ENCODE measurements at places on chromosomes 5 and 9. TPM values are rescaled to one million over a fixed set of nuclear protein-coding genes. Genes with fewer than 3 reads are reported as not detected.

DNA sequence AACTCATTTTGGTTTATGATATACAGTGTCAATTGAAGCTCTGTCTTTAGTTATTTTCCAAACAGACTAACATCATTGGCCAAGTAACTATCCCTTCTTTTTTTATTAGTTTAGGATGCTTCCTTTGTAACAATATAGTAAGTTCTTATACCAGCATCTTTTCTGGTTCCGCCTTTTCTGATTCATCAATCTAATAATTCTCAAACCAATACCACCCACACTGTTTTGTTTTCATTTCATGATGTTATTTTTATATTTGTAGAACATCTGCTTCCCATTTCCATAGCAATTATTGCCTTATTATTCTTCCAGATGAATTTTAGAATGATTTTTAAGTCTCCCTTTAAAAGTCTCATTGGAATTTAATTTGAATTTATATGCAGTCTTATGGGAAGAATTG, 218.1 kb downstream of the RFK start:
- no peak for DNase-seq

DNA sequence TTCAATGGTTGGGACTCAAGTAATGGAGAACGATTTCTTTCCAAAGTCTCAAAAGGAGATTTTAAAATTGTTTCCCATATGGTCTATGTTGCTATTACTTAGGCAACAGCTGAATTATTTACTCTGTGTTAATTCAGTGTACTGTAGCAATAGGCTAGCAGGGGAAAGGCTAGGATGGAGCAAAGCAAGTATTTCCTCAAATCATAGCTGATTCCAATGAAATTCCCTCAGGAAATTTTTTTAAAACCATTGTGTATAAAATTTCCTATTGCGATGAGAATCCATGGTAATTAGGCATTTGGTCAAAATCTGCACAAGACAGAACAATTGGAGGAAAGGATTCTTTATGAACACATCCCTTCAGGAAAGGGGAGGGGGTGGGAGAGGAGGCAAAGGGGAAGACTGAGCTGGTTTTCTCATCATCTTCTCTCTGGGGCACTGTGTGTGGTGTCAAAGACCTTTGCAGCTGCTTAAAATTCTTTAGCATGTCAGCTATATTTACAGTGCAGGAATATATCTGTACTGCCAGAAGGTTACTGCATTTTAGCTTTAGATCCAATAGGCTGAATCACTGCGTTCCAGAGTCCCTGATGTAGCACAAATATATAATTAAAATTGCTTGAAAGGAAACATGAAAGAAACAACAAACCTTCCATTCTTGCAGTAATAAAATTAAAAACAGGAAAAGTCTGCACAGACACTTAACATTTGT, 95.3 kb downstream of the ZNF608 start:
- peak; percentile 84 for DNase-seq

DNA sequence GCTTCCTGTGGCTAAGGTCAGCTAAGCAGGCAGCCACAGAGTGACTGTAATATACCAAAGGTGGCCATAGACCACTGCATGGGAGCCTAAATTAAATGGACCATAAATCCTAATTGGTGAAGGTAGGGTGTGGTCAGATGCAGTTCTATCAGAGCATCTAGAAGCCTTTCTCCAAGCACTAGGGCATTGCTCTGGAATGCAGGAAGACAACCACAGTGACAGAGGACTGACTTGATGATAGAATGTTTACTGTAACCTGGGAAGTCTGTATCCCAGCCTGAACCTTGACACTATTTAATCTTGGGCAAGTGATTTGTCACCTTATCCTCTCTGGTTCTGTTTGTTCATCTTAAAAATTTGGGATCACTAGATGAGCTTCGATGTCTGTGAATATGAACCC, 2.3 kb downstream of the FBXO38 start:
- DNase-seq: no peak

DNA sequence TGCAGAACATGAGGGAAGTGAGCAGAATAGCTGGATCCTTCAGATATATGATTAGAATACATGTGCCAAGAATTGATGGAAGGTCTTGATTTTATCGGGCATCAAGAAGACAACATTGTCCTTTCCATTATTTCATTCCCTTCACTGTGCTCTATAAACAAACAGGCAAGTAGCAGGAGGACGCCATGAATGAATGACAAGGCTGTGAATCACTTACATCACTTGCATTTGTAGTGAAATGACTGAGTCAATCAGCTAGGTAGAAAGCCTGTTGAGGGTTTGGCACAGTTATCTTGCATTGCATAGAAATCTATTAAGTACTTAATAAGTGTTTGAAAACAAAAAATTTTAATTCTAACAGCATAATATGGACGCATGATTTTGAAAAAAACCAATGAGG, 548.8 kb upstream of the IZUMO3 start:
- no peak for DNase-seq

DNA sequence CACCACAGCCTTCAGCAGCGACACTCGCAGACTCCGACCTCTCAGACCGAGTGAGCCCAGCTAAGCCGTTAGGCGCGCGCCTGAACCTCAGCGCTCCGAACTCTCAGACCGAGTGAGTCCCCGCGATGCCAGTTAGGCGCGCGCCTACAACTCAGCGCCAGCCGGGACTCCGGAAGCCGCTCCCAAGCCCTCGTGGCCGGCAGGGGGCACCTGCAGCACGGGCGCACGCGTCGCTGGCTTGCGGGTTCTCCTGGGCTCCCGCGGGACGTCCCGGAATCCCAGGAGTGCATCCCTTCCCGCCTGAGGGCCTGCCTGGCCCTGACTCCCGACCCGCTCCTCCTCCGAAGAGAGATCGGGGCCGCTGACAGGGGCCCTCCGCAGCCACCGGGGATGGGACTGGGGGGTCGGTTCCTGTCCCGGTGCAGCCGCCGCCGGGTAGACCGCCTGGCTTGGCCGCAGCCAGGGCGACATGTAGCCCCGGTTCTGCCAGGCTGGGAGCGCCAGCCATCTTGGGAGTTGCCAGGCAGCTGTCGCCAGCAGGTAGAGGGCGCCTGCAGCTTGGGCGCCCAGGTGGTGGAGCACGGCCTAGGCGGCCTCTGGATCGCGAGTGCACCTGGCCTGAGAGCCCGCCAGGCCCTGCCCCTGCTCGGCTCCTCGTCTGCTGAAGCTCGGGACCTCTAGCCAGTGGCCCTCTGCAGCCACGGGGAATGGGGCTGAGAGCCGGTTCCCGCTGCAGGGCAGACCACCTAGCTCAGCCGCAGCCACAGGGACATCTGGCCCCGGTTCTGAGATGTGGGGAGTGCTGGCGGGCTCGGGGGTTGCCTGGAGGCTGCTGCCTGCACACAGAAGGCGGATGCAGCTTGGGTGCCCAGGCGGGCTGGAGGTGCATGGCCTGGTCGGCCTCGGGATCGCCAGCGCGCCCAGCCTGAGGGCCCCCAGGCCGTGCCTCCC, at the start of gene ANKRD18A:
Gene ANKRD18A, minus strand, starts transcription at position 114 of the 951 bp plus-strand sequence. CDS start 311 bp downstream, outside the sequence.
- peak; percentile 41 for DNase-seq

DNA sequence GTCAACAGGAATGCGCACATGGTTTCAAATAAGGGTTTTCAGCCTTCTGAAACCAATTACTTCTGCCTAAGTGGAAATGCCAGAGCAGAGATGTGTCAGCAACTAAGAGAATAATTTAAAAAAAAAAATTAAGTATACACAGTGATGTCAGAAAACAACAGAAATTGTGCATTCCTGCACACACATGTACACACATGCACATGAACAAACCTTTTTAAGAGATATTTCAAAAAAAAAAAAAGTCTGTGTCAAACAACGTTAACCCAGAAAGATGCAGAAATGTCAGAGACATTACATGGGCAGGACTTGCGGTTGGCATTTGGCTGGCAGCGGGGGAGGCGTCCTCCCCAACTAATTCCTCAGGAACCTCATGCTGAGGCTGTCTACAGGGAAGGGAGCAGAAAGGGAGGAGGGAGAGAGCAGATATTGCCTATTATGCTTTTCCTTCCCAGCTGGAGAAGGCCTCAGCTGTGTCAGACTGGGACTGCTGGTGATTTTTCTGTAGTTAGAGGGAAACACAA, 536.9 kb upstream of the WWC1 start:
- DNase-seq: no peak

GRCh38 chr5:179832039-179832745, 11.5 kb downstream of the SQSTM1 start:
- DNase-seq: no peak

- no peak for DNase-seq
Observed at GRCh38 chr5:67221487-67222242, 25.1 kb upstream of the CD180 start.

GRCh38 chr9:89839952-89840351, 235.1 kb downstream of the GADD45G start:
- no peak for DNase-seq

- DNase-seq: no peak
Observed at GRCh38 chr9:8391566-8391965, 592.0 kb upstream of the DMAC1 start.

GRCh38 chr5:75167345-75167744, 69.3 kb downstream of the ANKRD31 start:
- DNase-seq: no peak

DNA sequence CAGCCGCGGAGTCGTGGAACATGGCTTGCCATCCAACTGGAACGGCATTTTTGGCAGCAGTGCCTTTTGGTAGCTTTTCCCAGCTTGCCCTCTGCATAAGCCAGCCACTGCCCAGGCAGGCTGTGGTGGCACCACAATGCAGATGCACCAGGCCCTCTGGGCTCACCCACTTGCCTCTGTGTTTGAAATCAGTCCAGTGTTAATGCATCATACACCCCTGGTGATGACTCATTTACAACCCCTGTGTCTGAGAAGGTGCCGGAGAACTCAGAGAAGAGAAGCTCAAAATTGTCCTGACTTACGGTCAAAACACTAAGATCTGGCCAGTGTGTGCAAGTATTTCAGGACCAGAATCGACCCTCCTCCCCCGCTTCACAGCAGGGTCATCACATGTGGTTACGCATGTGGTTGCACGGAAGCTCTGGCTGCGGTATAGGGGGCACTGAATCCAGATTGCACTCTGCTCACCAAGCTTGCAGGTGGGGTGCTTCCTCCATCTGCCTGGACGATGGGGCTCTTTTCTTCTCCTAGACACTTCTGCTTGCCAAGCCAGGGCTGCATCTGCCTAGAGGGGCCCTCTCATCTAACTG, 66.5 kb upstream of the SMIM15 start:
- peak; percentile 52 for DNase-seq

DNA sequence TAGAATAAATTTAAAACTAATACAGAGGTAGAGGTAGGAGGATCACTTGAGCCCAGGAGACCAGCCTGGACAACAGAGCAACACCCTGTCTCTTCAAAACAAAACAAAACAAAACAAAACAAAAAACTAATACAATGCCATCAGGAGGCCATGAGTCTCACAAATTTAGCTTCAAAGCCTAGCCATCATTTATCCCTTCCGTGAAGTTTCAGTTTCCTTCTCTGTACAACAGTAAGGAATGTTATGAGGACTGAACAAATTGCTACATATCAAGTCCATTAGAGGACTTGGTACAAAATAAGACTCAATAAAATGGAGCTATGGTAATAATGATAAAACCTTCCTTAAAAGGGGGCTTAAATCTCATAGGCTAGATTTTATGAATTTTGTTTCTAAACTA, 60.8 kb downstream of the MAPKAP1 start:
- DNase-seq: no peak

- peak; percentile 1 for DNase-seq
Observed at GRCh38 chr5:45521067-45521466, 175.1 kb downstream of the HCN1 start.

DNA sequence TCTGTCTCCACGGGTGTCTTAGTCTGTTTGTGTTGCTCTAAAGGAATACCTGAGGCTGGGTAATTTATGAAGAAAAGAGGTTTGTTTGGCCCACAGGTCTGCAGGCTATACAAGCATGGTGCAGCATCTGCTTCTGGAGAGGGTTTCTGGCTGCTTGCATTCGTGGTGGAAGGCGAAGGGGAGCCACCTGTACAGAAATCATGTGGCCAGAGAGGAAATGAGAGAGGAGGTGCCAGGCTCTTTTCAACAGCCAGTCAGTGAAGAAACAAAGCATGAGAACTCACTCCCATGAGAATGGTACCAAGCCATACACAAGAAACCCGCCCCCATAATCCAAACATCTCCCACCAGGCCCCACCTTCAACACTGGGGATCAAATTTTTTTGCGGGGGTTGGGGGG, 53.4 kb downstream of the PFDN1 start:
- no peak for DNase-seq

DNA sequence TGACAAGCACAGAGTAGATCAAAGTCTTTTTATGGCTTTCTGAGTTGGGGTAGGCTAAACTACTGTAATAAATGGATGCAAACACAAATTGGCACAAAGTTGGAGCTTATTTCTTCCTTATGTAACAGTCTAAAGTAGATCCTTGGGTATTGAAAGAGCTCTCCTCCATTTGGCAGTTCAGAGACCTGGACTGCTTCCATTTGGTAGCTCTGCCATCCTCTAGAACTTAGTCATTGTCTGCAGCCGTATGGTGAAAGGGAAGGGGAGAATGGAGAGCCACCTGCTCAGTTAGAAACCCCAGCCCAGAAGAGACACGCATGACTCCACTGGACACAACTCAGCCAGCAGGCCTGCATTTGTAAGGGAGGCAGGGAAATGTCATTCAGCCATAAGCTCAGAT, 345.0 kb downstream of the DMAC1 start:
- no peak for DNase-seq

ARSI gene
- total RNA-seq: 15.2 TPM

FOXD1 gene
- total RNA-seq: 3.2 TPM

SOHLH1 gene
- total RNA-seq: not detected

TAF1L gene
- total RNA-seq: not detected

ABCA1 gene
- 43.6 TPM for total RNA-seq

DBH gene
- total RNA-seq: not detected

NR2F1-AS1 gene
- 12.5 TPM for total RNA-seq

OSMR gene
- total RNA-seq: 38.9 TPM

SIT1 gene
- not detected for total RNA-seq

GARIN3 gene
- total RNA-seq: not detected

WNK2 gene
- total RNA-seq: not detected

C5orf58 gene
- total RNA-seq: not detected

FOXD4L5 gene
- total RNA-seq: under 0.01 TPM

MLANA gene
- not detected for total RNA-seq

NPM1 gene
- 1,596 TPM for total RNA-seq

SPATA31E1 gene
- total RNA-seq: not detected

SLC25A2 gene
- 0.28 TPM for total RNA-seq

FANCC gene
- 6.4 TPM for total RNA-seq

PCA3 gene
- total RNA-seq: not detected
